Suprapubic skin (tissue), 4 donors: ENCODE measurements at places on chromosomes 6 and 20. TPM values are rescaled to one million over a fixed set of nuclear protein-coding genes. Genes with fewer than 3 reads are reported as not detected.

Gene MLN
- total RNA-seq: not detected

Gene REM1
- total RNA-seq: not detected

DNA sequence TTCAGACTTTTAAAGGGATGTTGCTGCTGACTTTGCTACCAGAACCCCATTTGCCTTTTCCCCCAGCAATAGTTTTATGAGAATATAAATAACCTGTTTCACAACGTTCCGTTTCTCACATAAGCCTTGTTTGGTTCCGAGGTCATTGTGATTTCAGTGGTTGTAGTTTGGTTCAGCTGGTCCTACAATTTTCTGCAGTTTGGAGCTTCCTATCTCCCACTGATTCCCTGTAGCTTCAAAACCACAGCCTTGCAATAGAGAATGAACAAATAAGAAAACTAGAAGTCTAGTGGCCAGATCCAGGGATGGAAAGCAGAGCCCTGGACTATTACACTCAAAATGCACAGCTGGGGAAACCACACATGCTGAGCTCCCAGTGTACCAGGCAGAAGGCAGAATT, 24.1 kb upstream of the SH3BGRL2 start:
- H3K27ac ChIP-seq: no peak overlapping the region
- H3K27me3 ChIP-seq: no peaks in the 10 kb centered on the region
- H3K4me1 ChIP-seq: no peaks in the 10 kb centered on the region
- H3K4me3 ChIP-seq: no peak overlapping the region
- DNase-seq: no peak
- no peaks in the 10 kb centered on the region for H3K36me3 ChIP-seq

Gene KCTD20
- total RNA-seq: 63.3 TPM

Gene KHDC1L
- not detected for total RNA-seq

- no peaks in the 10 kb centered on the region for H3K27me3 ChIP-seq
- no peak overlapping the region for H3K4me3 ChIP-seq
- H3K4me1 ChIP-seq: no peaks in the 10 kb centered on the region
These were observed 11.1 kb upstream of the EYA4 start for GRCh38 chr6:133230052-133230451.

DNA sequence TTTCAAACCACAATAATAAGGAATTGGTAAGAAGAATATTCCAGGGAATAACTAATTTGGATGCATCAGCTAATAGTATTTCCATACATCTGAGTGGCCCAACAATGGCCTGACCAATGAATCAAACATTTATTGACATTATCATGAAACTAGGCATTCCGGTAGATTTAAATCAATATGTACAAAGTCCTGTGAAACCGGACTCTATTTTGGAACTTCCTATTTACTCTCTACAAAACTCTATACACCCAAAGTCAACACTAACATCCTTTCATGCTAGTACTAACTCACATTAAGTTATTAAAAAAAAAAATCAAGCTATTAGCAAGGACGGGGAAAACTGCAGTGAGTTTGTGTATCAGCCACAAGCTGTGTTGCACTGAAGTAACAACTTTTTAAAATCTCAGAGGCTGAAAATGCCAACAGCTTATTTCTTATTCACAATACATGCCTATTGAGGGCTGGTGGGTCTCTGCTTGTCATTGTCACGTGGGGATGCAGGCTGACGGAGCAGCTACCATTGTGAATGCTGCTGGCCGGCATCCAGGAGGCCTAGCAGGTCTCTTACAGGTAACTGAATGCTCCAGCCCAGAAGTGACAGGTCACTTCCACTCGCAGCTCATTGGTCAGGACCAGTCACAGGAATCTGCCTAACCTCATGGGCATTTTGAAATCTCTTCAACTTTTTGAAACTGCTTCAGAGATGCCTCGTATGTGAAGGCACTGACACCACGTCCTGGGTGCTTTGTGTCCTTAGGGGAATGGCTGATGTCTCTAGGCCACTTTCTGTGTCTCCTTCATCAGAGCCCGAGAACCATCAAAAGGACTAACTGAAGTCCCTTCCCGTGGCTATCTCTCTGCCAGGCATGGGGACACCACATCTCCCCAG, 76.3 kb downstream of the SLC22A23 start:
- H3K4me1 ChIP-seq: peaks cover 56% of the 10 kb centered on the region
- H3K27me3 ChIP-seq: no peaks in the 10 kb centered on the region
- H3K27ac ChIP-seq: no peak overlapping the region
- no peak for DNase-seq
- H3K36me3 ChIP-seq: no peaks in the 10 kb centered on the region

DNA sequence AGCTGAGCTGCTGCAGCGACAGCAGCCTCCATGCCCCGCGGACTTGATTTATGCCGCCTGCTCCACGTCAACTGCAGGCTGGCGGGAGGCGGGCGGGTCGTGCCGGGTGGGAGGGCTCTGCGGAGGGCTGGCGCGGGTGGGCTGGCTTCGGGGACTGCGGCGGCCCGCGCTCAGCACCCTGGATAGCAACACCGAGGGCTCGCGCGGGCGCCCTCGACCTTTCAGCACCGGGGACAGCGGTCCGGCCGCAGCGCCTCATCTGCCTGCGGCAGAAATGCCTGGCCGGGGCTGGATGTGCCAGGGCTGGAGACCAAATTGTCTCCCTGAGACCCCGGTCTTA, 792 bp downstream of the SNAP25 start:
- DNase-seq: peak; percentile 65
- peak overlapping the region; percentile 34 for H3K4me3 ChIP-seq
- peaks cover 36% of the 10 kb centered on the region for H3K27me3 ChIP-seq
- no peak overlapping the region for H3K27ac ChIP-seq
- H3K4me1 ChIP-seq: peaks cover 22% of the 10 kb centered on the region

Gene CFAP61
- 0.18 TPM for total RNA-seq

- no peaks in the 10 kb centered on the region for H3K36me3 ChIP-seq
- H3K4me3 ChIP-seq: peak overlapping the region; percentile 82
- H3K4me1 ChIP-seq: peaks cover 17% of the 10 kb centered on the region
- H3K27me3 ChIP-seq: no peaks in the 10 kb centered on the region
These were observed 586 bp upstream of the ALDH5A1 start for GRCh38 chr6:24493945-24494820.

DNA sequence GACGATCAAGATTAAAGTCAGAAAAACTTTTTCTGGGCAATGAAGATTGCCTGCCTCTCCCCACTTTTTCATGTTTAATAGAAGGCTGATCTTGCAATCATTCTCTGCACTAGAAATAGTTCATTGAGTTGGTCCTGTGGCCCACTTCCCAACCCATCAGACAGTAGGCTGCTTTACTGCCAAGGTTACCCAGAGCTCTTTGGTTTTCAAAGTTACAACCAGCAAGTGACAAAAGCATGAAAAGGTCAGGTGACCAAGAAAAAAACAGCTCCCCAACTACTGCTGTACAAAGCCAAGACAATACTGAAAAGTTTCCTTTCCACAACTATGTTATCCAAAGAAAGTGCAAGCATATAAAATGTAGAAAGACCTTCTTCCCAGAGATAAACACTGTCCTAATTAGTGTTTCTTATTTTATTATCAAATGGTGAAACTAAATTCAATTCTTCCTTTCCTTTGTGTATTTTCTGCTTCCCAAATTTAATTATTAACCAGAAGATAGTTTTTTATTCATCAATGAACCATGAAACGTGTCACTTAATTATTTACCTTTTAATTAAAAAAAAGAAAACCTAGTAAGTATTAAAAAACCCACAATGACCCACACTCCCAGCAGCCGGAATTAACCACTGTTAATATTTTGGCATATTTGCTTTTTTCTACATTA, 16.6 kb downstream of the DNAAF9 start:
- peaks cover 7% of the 10 kb centered on the region for H3K4me1 ChIP-seq
- no peaks in the 10 kb centered on the region for H3K36me3 ChIP-seq
- H3K27me3 ChIP-seq: no peaks in the 10 kb centered on the region
- H3K27ac ChIP-seq: no peak overlapping the region
- H3K4me3 ChIP-seq: no peak overlapping the region

Gene AVP
- not detected for total RNA-seq

Gene HEY2
- 2.2 TPM for total RNA-seq

DNA sequence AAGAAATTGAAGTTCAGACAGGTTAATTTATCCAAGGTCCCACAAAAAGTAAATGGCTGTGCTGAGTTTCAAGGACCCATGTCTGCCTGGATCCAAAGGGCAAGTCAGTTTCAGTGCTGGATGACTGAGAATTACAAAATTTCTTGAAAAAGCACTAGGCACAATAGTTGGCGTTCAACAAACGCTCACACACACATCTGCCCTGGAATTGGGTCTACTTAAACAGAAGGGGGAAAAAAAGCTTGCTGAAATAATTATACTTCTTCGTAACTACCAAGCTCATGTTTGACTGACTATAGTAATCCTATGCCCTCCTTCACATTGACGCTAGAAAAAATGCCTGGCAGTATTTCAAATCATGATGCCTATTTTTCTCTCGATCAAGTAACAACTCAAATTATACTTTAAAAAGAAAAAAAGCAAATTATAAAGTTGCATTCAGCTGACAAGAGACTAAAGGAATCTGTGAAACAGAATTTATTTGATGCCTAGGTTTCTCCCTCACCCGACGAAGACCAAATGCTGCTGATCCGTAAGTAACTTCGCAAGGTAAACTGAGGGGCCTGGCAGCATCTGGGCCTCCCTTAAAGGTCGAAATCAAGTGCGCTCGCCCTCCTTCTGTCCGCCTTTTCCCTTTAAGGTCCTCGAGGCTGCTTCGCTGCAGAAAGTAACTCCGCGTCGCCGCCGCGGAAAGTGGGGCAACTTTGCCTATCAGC, 650 bp upstream of the CD2AP start:
- DNase-seq: no peak
- H3K36me3 ChIP-seq: no peaks in the 10 kb centered on the region
- H3K27me3 ChIP-seq: no peaks in the 10 kb centered on the region
- H3K4me1 ChIP-seq: peaks cover 41% of the 10 kb centered on the region
- H3K27ac ChIP-seq: peak overlapping the region; percentile 99

DNA sequence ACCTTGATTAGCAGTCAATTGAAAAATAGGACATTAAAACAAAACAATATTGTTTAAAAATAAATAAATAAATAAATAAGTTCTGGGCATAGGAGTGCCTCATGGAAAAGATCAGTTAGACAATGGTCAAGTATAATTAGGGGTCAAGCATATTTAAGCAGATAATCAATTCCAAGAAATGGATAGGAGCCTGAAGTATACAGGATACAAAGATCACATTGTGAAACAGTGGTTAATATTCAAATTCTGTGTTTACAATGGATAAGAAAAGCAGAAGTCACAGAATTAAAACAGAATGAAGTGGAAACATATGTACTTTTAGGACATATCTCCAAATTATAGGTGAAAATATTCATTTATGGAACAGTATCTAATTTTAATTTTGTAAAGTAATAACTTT, 1028.6 kb upstream of the CITED2 start:
- H3K27ac ChIP-seq: no peak overlapping the region
- DNase-seq: no peak
- no peaks in the 10 kb centered on the region for H3K27me3 ChIP-seq
- H3K4me3 ChIP-seq: no peak overlapping the region
- H3K36me3 ChIP-seq: no peaks in the 10 kb centered on the region
- no peaks in the 10 kb centered on the region for H3K4me1 ChIP-seq

Gene CRISP3
- 5.1 TPM for total RNA-seq

Gene HLA-DRB1
- total RNA-seq: 36.5 TPM

GRCh38 chr6:54072635-54073313, 38.5 kb upstream of the MLIP start:
- H3K4me1 ChIP-seq: peaks cover 10% of the 10 kb centered on the region
- H3K4me3 ChIP-seq: no peak overlapping the region
- no peaks in the 10 kb centered on the region for H3K36me3 ChIP-seq
- H3K27me3 ChIP-seq: no peaks in the 10 kb centered on the region

- no peaks in the 10 kb centered on the region for H3K36me3 ChIP-seq
- no peak overlapping the region for H3K4me3 ChIP-seq
- H3K27ac ChIP-seq: no peak overlapping the region
- no peaks in the 10 kb centered on the region for H3K4me1 ChIP-seq
These were observed 62.0 kb upstream of the PHACTR2 start for GRCh38 chr6:143615785-143616184.

- no peak overlapping the region for H3K4me3 ChIP-seq
- peaks cover 59% of the 10 kb centered on the region for H3K4me1 ChIP-seq
- H3K27ac ChIP-seq: peak overlapping the region; percentile 82
- no peaks in the 10 kb centered on the region for H3K27me3 ChIP-seq
- no peaks in the 10 kb centered on the region for H3K36me3 ChIP-seq
- DNase-seq: no peak
These were observed 90.3 kb downstream of the LY86 start for GRCh38 chr6:6678811-6679210.

GRCh38 chr6:34673064-34673463, 23.5 kb downstream of the ILRUN start:
- peaks cover 25% of the 10 kb centered on the region for H3K4me1 ChIP-seq
- no peak overlapping the region for H3K4me3 ChIP-seq
- H3K27ac ChIP-seq: no peak overlapping the region
- no peak for DNase-seq
- H3K27me3 ChIP-seq: no peaks in the 10 kb centered on the region
- H3K36me3 ChIP-seq: no peaks in the 10 kb centered on the region

- no peak overlapping the region for H3K4me3 ChIP-seq
- DNase-seq: peak; percentile 69
- no peaks in the 10 kb centered on the region for H3K36me3 ChIP-seq
- no peaks in the 10 kb centered on the region for H3K27me3 ChIP-seq
These were observed 31.7 kb upstream of the IL20RA start for GRCh38 chr6:137076277-137077068.

GRCh38 chr6:160883999-160884398, 107.6 kb upstream of the MAP3K4 start:
- H3K4me3 ChIP-seq: no peak overlapping the region
- DNase-seq: no peak
- H3K27ac ChIP-seq: no peak overlapping the region
- H3K27me3 ChIP-seq: no peaks in the 10 kb centered on the region
- peaks cover 4% of the 10 kb centered on the region for H3K4me1 ChIP-seq

DNA sequence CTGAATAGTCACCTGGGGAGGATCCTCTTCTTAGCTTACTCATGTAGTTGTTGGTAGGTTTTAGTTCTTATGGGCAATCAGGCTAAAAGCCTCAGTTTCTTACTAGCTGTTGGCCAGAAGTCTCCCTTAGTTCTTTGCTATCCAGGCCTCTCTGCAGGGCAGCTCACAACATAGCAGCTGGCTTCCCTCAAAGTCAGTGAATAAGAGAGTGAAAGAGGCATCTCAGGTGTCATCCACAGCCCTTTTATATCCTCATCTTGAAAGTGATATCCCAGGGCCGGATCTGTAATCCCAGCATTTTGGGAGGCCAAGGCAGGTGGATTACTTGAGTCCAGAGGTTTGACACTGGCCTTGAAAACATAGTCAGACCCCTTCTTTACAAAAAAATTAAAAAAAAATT, 42.1 kb upstream of the FOXA2 start:
- DNase-seq: no peak
- H3K36me3 ChIP-seq: no peaks in the 10 kb centered on the region
- no peak overlapping the region for H3K4me3 ChIP-seq
- H3K4me1 ChIP-seq: no peaks in the 10 kb centered on the region
- no peak overlapping the region for H3K27ac ChIP-seq

Gene HDGFL1
- total RNA-seq: not detected

DNA sequence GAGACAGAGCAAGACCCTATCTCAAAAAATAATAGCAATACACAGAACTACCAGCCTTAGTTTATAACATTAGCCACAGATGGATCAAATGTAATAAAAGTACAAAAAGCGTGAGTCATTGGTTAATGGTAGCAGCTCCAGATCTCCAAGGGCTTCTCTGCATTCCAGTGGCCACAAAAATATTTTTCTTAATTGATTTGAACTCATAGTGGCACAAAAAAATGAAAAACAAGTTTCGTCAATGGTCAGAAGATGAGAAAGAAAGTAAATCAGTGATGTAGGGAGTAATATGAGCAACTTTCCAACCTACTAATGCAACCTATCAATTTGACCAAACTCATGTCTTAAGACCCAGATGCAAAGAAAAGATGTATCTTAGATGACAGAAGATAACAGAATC, 79.6 kb downstream of the CEP57L1 start:
- H3K27me3 ChIP-seq: no peaks in the 10 kb centered on the region
- H3K4me1 ChIP-seq: no peaks in the 10 kb centered on the region
- no peak overlapping the region for H3K4me3 ChIP-seq
- no peaks in the 10 kb centered on the region for H3K36me3 ChIP-seq
- no peak overlapping the region for H3K27ac ChIP-seq
